BE2C (cell line): ENCODE measurements at places on chromosomes 16 and 17.

GRCh38 chr17:8799570-8800212 lies 526 bp upstream of the MFSD6L start:
- DNase-seq: no peak

- no peak for DNase-seq
Measured at GRCh38 chr16:47017636-47018035, 44.2 kb upstream of the DNAJA2 start.

GRCh38 chr17:57505841-57506773 lies 239.0 kb downstream of the CCDC182 start:
- peak; percentile 69 for DNase-seq

DNA sequence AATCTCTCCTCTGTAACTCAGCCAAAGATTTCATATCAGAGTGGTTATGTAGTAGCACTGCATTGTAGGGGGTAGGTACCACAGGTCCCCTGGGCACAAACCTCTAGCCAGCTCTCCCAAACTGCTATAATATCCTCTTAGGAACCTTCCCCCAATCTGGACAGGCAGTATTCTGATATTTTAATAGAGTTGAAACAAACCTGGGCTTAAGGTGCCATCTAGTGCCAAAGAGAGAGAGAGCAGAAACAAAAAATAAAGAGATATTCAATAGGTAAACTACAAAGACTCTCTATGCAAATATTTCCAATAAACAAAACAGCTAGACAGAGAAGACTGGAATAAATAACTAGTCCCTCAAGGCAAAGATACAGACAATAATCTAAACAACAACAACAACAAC lies 1070.0 kb downstream of the CDH11 start:
- DNase-seq: peak; percentile 8

DNA sequence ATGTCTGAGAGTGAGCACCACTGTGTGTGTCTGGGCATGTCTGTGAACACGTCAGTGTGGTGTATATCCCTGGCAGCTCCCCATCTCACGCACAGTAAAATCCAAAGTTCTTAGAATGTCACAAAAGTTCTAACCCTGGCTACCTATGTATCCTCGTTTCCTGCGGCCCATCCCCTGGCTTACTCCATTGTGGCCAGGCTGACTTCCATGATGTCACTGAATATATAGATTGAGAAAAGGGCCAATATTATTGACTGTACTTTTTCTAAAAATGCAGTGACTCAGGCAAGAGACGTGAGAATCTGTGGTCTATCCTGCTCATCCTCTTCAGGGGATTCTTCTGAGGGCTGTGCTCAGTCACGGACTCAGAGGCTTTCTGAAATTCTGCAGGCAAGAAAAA lies 963 bp upstream of the METTL22 start:
- no peak for DNase-seq

- DNase-seq: no peak
Measured at GRCh38 chr17:6670571-6670970, 19.0 kb downstream of the C17orf100 start.

DNA sequence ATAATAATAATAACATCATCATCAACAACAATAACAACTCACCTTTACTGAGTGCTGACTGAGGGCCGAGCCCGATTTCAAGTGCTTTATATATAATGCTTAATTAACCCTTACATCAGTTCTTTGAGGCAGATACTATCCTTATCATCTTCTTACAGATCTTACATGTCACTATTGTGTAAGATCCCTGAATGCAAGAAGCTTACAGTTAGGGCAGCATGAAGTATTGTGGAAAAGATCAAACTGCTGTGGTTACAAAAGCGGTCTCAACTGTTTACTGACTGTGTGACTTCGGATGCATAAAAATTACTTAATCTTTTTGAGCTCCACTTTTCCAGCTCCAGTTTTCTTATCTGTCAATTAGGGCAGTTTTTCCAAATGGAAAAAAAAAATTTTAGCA lies 3.3 kb downstream of the VAT1 start:
- DNase-seq: no peak

- DNase-seq: peak; percentile 32
Measured at GRCh38 chr16:47928008-47928407, 227.8 kb downstream of the ABCC12 start.
